Cortex of kidney (tissue), 1 donor: ENCODE measurements at places on chromosomes 11 and 22.

- DNase-seq: no peak
These were observed 30.1 kb downstream of the ELMOD1 start for GRCh38 chr11:107621081-107621480.

GRCh38 chr11:73324665-73325035, 16.6 kb downstream of the ARHGEF17 start:
- no peak for DNase-seq

GRCh38 chr22:48434156-48434867, 1393.4 kb downstream of the BRD1 start:
- no peak for DNase-seq

DNA sequence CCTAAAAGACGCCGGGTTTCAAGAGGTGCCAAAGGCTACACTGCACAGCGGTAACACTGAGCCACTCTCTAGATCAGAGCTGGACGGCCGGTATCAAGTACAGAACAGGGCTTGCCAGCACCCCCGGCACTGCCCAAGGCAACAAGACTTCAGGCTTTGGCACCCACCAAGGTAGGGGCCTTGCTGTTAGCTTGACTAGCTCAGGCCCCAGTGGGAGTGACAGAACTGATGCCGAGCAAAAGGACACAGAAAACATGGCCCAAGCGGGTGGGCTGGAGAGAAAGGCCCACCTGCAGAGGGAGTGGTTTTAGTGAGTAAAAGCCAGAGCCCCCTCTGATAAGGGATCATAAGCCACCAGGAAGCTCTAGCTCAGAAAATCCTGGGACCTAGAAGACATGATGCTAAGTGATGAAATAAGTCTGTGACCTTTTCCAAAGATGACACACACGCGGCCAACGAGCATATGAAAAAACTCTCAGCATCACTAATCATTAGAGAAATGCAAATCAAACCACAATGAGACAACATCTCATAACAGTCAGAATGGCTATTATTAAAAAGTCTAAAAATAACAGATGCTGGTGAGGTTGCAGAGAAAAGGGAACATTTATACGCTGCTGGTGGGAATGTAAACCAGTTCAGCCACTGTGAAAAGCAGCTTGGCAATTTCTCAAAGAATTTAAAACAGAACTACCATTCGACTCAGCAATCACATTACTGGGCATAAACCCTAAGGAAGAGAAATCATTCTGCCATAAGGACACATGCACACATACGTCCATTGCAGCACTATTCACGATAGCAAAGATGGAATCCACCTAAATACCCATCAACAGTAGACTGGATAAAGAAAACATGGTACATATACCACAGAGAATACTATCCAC, 12.9 kb downstream of the EHD1 start:
- no peak for DNase-seq

DNA sequence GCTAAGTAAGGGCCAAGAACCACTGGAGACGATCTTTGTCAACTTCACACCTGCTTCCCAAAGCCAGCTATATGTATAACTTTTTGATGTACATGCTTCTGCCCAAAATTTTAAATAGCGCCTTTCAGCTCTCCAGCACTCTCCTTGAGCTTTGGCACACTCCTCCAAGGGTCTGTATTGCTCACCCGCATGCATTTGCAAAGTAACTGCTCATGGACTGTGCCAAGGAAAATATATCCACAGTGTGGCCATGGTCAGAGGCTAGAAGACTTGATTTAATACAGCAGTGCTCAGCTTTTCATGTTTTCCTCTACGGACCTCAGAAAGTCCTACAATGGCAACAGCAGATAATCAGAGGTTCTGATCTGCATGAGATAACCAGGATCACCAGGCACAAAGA, 550.1 kb downstream of the SOX6 start:
- no peak for DNase-seq

DNA sequence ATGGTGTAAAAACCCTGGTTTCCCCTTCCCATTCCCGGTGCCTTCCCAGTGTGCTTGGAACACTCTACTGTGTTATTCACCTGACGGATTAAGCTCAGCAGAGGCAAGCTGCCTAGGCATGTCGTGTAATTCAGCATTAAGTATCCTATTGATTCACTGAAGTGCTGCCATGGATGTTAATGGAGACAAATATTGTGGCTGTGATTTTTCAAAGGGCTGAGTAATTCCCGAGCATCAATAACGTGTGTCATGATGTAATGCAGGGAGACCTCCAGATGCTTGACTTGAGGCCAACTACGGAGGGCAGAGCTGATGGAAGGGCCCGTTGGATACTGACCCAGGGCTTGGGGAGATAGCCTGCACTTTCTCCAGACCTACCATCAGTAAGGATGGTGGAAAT, 269.0 kb downstream of the ST3GAL4 start:
- no peak for DNase-seq

- no peak for DNase-seq
These were observed 9.8 kb downstream of the LRRC32 start for GRCh38 chr11:76660533-76661305.

GRCh38 chr11:83520849-83521248, 234.7 kb upstream of the CCDC90B start:
- no peak for DNase-seq

GRCh38 chr22:43867839-43868635, 5.7 kb upstream of the SULT4A1 start:
- no peak for DNase-seq
